ENCODE measurements at places on chromosomes 5 and 9. TPM values are rescaled to one million over a fixed set of nuclear protein-coding genes. Genes with fewer than 3 reads are reported as not detected.

The GLDC gene
- polyA plus RNA-seq = 11.4 TPM

The IFNA21 gene
- polyA plus RNA-seq = not detected

The GGTA1 gene
- polyA plus RNA-seq = not detected

The GARIN3 gene
- polyA plus RNA-seq = not detected

The LRRTM2 gene
- 6.1 TPM for polyA plus RNA-seq

The GRIN3A gene
- 0.59 TPM for polyA plus RNA-seq

The PCDHGA12 gene
- polyA plus RNA-seq = 0.56 TPM

The MARCHF3 gene
- 3.9 TPM for polyA plus RNA-seq

The CAMK4 gene
- polyA plus RNA-seq = 16.6 TPM
